Gastroesophageal sphincter (tissue), 4 donors: ENCODE measurements at places on chromosomes 6 and 20.

DNA sequence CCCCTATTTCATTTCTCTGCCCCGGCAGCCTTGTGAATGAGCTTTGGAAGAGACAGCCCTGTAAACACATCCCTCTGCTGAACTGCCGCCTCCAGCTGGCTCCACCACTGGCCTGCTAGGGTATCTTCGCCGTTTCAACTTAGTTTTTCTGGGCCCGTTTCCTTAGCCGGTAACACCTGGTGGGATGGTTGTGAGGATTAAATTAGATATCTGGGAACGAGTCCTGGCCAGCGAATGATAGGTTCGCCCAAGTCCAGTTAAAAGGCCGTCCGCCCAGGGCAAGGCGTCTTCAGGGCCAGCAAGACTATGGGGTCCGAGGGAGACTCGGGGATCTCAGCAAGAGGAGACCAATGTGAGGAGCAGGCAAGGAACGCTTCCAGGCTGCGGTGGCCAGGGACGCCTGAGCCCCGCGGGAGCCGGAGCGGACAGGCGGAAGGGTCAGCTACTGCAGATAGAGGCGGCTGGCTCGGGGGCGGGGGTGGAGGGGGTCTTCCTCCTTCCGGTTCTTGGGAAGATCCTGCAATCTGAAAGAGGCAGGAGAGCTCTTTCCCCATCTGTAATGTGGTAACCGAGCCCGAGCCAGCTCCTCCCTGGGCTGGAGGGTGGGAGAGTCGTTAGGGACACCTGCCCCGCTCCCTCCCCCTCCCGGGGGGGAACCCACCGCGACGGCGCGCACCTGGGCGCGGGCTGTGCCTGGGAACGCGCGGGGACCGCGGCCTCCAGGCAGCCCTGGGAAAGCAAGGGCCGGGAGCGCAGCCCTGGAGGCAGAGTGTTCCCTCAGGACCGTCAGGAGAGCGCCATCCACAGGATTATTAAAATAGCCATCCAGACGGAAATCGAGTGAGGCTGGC is 4.5 kb upstream of the PTCRA start:
- no peak for ATAC-seq

DNA sequence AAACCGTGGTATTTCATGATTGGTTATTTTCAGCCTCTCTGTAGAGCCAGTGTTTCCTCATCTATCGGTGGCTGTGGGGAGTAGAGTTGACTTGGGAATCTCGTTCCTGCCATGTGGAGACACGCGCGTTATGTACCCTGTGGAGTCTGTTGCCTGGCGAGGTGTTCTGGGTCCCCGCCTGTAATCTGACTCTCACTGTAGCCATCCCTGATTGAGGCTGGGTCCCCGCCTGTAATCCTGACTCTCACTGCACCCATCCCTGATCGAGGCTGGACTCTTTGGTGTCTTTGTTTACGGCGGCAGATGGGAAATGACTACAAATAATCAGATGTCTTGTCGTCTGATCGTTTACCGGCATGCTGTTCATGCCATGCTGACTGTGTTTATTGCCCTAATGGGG is 153.9 kb downstream of the DTNBP1 start:
- ATAC-seq = no peak

DNA sequence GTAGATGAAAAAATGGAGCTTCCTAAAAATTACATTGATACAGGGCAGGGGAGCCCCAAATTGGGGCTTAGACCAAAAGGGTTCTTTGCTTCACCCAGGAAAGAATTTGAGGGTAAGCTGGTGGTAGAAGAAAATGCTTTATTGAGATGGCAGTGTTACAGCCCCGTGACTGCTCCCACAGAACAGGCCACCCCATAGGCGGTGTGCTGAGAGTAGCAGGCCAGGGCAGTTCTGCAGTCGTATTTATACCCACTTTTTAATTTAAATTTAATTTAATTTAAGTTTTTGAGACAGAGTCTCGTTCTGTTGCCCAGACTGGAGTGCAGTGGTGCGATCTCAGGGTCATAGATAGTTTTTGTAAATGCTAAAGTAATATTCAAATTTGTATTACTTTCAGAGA is 265.0 kb downstream of the CDH26 start:
- no peak for ATAC-seq

DNA sequence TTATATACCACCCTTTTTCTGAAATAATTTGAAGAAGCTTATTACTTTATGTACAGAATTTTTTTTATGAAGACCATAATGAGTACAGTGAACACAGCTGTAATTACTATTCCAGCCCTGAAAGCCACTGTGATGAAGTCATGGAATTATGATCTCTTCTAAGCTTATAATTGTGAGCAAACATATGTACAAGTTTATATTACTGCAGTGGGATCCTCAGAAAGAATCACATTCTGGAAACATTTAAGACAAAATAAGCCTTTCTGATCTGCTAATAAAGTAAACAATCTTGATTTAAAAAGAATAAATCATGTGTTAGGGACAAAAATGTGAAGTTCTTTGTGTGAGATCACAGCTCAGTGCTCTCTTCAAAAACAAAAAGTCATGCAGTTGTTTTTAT is 560.4 kb downstream of the CD109 start:
- ATAC-seq = no peak

GRCh38 chr6:166005401-166005943 is 162.2 kb downstream of the TBXT start:
- ATAC-seq = peak; percentile 58

GRCh38 chr20:63312690-63313348 is 19.8 kb downstream of the COL20A1 start:
- no peak for ATAC-seq

DNA sequence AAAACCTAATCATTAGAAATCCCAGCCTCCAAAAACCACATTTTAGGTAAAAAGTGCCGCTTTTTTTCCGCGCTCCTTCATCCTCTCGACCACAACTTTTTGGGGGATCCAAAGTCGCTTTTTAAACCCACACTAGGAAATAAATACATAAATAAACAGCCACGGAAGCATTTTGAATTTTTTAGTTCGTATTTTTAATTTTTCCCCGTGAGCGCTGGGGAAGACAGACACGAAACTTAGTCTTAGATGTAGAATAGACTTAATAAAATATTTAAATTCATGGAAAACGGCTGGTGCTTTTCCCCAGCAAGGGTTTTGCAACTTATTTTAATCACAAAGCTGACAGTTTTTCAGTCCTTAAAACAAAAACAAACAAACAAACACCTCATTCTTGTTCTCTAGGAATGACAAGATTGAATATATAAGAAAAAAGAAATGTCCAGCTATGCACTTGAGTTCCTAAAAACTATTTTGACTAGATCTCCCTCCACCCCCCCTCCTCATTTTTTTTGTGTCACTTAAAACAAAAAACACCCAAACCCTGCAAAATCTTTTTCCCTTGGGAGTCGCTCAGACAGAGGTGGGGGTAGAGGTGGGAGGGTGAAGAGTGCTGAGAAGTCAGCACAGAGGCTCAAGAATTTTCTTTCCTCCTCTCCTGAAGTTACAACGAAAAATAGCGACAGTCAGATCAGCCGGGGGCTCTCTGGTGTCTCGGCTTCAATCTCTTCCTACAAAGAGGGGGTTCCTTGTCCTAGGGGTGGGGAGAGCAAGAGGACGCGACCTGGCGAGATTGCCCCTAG is 43.4 kb upstream of the SUPT3H start:
- no peak for ATAC-seq

GRCh38 chr6:38043259-38043753 is 223.8 kb downstream of the ZFAND3 start:
- ATAC-seq = no peak

DNA sequence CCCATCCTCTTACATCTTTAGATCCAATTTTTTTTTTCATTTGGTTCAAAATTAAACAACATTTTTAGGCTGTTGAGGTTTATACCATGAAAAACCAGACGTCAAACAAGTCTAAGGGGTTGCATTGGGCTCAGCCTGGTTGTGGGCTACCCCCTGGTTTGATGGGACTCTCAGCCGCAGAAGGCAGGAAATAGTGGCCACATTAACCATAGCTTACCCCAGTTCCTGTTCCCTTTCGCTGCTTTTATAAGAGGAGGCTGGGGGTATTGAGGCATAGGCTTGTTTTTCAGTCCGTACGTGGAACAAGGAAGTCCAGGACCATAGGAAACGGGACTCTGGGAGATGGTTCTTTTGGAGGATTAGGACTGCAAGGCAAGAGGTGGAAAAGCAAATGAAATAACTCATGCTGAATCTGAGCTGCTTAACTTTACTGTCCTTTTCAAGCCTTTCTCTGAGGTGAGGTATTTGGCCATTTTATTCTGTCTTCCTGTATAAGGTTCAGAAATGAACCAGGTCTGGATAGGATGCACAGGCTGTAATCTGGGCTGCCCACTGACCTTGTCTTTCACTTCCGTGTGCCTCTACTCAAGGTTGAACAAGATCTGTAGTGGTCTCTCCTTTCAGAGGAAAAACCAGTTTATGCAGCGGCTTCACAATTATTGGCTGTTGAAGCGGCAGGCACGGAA is 7.7 kb downstream of the BRPF3 start:
- no peak for ATAC-seq

DNA sequence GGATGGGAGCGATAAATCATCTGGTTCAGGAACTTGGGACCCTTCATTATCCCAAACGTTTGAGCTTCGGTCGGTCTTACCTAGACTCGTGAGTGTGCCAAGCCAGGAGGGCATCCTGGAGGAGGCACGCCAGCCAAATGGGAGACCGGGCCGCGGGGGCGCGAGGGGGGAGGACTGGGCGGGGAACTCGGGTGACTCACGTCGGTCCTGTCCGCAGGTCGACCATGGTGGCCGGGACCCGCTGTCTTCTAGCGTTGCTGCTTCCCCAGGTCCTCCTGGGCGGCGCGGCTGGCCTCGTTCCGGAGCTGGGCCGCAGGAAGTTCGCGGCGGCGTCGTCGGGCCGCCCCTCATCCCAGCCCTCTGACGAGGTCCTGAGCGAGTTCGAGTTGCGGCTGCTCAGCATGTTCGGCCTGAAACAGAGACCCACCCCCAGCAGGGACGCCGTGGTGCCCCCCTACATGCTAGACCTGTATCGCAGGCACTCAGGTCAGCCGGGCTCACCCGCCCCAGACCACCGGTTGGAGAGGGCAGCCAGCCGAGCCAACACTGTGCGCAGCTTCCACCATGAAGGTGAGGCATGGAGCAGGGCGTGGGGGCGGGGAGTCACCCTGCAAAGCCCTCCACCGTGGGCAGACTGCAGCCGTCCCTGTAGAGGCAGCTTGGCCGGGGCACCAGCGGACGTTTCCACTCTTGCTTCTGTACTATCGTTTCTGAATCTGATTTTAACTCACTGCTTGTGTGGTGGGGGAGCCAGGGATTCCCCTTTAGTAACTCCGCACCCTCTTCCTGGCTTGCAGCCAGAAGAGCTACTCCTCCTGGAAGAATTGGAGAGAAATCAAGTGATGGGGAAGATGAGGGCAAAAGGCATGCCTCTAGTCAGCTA is 2.7 kb downstream of the BMP2 start:
- ATAC-seq = no peak

DNA sequence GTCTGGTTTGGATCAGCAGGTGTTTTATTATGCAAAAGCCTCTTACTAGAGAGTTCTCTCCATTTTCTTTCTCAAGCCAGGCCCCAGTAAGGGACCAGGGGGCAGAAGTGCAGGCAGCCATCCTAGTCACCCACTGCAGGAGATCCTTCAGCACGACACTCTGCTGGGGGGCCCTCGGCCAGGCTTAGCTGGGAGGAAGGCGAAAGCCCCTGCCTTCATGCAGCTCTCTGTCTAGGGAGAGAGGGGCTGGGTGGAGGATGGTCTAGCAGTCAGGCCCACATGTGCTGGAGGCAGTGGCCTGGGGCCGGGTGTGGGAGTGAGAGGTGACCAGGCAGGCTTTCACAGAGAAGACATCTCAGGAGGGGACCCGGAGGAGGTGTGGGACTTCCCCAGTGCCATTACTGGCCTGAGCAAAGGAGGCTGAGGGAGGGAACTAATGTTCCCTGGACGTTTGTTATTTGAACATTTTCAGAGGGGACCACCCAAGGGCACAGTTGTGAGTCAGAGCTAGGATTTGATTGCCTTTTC is 33.5 kb upstream of the VSTM2L start:
- no peak for ATAC-seq

- no peak for ATAC-seq
Observed at GRCh38 chr6:24125980-24126379, at the start of gene NRSN1. NRSN1 (plus strand) TSS chr6:24126215; CDS start chr6:24134328, 8,113 bp downstream.
